ENCODE measurements at places on chromosomes 4 and X.
A peak's percentile ranks its signal among the peaks of the same experiment; 100 is the strongest.

DNA sequence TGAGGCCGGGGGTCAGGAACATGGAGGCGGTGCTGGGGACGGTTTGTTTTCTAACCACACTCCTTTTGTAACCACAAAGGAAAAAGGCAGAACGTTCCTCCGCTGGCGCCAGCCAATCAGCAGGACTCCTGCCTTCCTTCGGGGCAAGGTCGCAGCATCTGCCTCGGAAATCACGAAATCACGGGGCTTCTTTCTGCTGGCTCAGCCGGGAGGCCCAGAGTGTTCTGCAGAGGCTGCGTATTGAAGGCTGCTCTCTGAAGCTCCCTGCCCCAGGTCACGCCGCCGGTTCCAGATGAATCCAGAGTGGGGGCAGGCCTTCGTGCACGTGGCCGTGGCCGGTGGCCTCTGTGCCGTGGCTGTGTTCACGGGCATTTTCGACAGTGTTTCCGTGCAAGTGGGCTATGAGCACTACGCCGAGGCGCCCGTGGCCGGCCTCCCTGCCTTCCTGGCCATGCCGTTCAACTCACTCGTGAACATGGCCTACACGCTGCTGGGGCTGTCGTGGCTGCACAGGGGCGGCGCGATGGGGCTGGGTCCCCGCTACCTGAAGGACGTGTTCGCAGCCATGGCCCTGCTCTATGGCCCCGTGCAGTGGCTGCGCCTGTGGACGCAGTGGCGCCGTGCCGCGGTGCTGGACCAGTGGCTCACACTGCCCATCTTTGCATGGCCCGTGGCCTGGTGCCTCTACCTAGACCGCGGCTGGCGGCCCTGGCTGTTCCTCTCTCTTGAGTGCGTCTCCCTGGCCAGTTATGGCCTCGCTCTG is 9.4 kb downstream of the TMEM187 start:
- H3K4me1 ChIP-seq = peaks cover 16% of the 10 kb centered on the region
- no peak for DNase-seq
- no peaks in the 10 kb centered on the region for H3K27me3 ChIP-seq
- peaks cover 7% of the 10 kb centered on the region for H3K36me3 ChIP-seq
- peak overlapping the region; percentile 20 for H3K27ac ChIP-seq

DNA sequence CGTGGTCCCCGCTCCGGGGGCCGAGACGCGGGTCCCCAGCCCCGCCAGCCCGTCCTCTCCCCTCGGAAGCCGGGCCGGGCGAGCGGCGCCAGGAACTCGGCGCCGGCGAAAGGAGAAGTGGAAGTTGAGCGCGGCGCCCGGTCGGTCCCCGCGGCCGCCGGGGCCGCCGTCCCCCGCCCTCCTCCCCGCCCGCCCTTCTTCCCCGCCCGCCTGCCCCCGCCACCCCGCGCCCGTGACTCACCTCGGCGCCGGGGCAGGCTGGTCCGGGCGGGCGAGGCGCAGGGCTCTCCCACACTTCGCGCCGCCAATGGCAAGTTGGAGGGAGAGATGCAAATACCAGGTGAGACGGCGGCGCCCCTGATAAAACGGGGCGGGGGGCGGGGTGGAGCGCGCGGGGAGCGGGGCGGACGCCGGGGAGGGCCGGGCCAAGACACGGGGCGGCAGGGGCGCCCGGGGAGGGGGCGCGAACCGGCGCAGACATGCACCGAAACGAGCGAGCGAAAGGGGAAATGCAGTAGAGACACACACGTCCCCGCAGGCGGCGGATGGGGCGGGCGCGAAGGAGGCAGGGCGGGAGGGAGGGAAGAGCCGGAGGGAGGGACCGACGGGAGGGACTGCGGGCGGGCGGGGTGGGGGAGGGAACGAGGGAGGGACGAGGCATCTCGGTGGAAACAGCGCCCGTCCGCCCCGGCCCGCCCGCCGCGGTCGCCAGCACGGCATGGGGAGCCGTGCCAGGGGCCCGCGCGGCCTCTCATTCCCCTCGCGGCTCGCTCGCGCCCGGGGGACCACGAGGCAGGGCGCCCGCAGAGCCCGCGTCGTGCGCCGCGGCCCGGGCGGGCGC is at the start of gene ELF4:
Gene ELF4 (minus strand): TSS at position 119 of the 841 bp plus-strand sequence. CDS start 29,167 bp downstream, outside the sequence.
- H3K4me3 ChIP-seq = peak within 1 kb of the TSS; percentile 88
- no peaks in the 10 kb centered on the region for H3K36me3 ChIP-seq
- DNase-seq = no peak
- H3K4me1 ChIP-seq = peaks cover 47% of the 10 kb centered on the region

GRCh38 chrX:130179579-130180215 is 7.9 kb downstream of the RAB33A start:
- no peaks in the 10 kb centered on the region for H3K36me3 ChIP-seq
- DNase-seq = no peak
- no peak overlapping the region for H3K4me3 ChIP-seq

DNA sequence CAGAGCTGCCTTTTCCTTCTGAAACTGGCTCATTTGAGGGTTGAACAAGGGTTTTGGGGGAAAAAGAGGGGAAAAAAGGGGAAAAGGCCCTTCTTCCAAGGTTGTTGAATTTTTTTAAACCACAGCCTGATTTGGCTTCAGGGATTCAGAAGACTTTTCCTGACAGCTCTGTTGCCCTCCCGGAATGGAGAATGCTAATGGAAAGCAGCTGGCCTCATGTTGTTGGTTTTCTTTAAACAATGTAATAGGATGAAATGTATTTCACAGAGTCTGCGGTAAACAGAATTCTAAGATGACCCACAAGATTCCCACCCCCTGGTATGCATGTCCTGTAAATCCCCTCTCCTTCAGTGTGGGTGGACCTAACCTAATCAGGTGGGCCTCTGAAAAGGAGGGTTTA is 3.3 kb upstream of the KIAA1210 start:
- H3K4me1 ChIP-seq = no peaks in the 10 kb centered on the region
- no peak overlapping the region for H3K27ac ChIP-seq
- DNase-seq = no peak
- no peaks in the 10 kb centered on the region for H3K36me3 ChIP-seq
- peaks cover 8% of the 10 kb centered on the region for H3K27me3 ChIP-seq
- H3K4me3 ChIP-seq = no peak overlapping the region

- no peaks in the 10 kb centered on the region for H3K27me3 ChIP-seq
- peaks cover 8% of the 10 kb centered on the region for H3K36me3 ChIP-seq
- no peak for DNase-seq
- H3K4me3 ChIP-seq = no peak overlapping the region
- H3K4me1 ChIP-seq = peaks cover 22% of the 10 kb centered on the region
Measured at GRCh38 chr4:175290401-175290800, 372.2 kb downstream of the ADAM29 start.

DNA sequence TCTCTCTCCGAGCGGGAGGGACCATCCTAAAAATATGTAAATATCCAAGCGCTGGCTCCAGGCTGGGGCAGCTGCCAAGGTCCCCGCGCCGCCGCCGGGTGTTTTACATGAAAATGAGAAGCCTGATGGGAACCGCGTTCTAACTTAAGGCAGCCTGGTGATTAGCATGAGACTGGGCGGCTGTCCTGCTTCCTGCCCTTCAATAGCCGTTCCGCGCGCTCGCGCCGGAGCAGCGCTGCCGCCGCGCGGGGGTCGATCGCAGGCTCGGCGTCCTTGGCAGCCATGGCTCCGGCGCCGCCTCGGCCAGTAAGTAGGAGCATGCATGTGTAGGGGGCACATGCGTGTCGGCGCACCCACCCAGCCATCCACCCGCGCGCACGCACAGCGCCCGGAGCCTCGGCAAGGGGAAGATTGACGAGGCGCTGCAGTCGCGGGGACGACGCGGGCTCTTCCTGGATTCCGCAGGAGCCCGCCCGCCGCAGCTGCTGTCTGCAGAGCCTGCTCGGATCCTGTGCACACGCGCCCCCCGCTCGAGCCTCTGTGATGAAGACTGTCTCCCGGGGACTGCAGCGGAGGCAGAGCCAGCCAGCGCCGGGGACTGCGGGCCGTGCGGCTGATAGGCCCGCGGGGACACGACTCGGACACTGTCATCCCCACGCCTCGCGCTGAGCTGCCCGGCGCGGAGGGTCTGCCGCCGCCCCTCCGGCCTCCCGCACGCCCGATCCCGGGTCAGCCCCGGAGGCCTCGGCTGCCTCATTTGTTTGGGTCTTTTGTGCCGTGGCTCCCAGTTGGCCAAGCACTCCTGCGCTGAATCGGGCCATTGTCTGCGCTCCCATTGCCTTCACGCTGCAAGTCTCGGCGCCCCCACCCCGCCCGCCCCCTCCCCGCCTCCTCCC is 734 bp downstream of the STOX2 start:
- no peak overlapping the region for H3K27ac ChIP-seq
- H3K4me3 ChIP-seq = peak overlapping the region; percentile 74
- H3K4me1 ChIP-seq = peaks cover 9% of the 10 kb centered on the region
- peaks cover 66% of the 10 kb centered on the region for H3K27me3 ChIP-seq
- DNase-seq = no peak

DNA sequence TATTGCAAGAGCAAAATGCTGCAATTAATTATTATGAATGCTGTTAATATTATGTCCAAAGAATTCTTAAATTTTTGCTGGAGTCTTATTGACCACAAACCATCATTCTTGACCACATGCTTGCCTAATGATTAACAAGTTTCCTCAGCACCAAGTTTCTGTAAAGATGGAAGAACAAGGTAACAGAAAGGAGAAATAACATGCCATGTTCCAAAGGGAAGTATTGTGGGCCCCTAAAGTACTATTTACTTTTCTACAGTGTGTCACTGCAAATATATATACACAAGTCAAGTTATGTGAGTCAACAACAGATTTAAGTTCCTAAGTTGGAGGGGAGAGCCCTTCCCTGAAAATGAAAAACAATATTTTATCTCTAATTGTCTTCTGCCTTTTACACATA is 20.6 kb downstream of the FAM47E start:
- H3K27ac ChIP-seq = no peak overlapping the region
- DNase-seq = no peak
- H3K36me3 ChIP-seq = no peaks in the 10 kb centered on the region
- H3K4me3 ChIP-seq = no peak overlapping the region
- no peaks in the 10 kb centered on the region for H3K4me1 ChIP-seq

DNA sequence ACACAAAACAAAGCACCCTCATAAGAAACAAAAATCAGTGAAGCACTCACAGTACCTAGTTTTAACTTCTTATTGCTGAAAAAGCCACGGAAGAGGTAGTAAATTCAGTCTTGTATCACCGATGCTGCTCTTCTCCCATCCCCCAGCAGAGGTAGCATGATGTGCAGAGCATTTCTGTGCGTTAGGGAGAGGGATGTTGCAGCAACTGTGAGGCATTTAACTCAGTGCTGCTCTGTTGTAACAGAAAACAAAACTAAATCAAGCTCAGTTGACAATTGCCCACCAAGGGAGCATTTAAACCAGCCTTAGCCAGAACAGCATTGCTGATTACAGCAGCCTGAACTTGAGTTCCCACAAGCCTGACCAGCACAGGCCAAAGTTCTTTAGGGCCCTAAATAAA is 1279.7 kb upstream of the ADGRL3 start:
- no peak overlapping the region for H3K4me3 ChIP-seq
- no peaks in the 10 kb centered on the region for H3K4me1 ChIP-seq
- no peak overlapping the region for H3K27ac ChIP-seq
- peaks cover 11% of the 10 kb centered on the region for H3K27me3 ChIP-seq
- DNase-seq = no peak

GRCh38 chrX:109934434-109934833 is 68.5 kb upstream of the TMEM164 start:
- DNase-seq = no peak
- no peaks in the 10 kb centered on the region for H3K36me3 ChIP-seq
- peaks cover 43% of the 10 kb centered on the region for H3K27me3 ChIP-seq
- no peak overlapping the region for H3K27ac ChIP-seq
- H3K4me1 ChIP-seq = no peaks in the 10 kb centered on the region

DNA sequence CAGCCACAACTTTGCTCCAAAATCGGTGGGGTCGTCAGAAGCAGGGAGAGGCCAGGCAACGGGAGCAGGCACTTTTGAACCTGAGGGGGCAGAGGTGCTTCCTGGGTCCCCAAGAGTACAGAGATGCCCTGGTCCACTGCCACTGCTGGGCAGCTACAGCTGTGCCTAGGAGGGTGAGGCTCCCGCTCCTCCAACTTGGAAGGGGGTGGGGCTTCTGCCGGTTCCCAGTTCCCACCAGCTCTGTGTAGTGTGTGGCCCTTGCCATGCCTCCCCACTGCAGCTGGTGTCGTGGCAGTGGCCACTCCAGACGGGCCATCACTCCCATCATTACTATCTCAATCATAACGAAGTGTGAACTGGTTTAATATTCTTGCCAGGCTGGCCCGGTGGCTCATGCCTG is 1496.3 kb downstream of the PCDH7 start:
- no peaks in the 10 kb centered on the region for H3K27me3 ChIP-seq
- H3K4me3 ChIP-seq = no peak overlapping the region
- H3K27ac ChIP-seq = no peak overlapping the region
- DNase-seq = no peak

DNA sequence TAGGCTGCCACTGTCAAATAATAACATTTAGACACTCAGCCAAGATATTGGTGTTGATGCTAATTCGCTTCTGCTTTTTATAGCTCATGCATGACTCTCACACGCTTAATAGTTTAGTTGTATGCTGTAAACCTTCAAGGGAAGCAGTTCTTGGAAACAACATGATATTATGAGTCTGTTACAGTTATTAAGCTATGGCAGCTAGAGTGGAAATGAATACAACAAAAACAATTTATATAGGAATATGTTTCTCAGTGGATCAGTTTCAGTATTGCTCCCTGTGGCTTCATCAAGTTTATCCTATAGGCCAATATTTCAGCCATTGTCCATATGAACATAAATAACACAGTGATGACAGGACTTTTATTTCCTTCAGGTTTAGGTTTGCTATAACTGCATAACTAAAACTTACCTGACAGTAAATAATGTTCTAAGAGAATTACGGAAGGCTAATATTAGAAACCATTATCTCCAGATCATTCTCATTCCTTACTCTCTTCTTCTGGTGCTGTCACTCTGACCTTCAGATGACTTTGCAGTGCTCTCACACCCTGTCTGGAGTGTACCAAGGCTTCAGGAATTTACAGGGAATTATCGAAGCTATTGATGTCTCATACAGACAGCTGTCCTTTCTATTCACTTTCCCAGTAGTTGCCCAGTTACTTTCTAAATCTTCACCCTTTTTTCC is 555.0 kb downstream of the ANKRD50 start:
- no peak overlapping the region for H3K27ac ChIP-seq
- H3K4me3 ChIP-seq = no peak overlapping the region
- H3K27me3 ChIP-seq = no peaks in the 10 kb centered on the region
- H3K36me3 ChIP-seq = peaks cover 2% of the 10 kb centered on the region
- H3K4me1 ChIP-seq = peaks cover 5% of the 10 kb centered on the region
- DNase-seq = no peak

- no peak overlapping the region for H3K27ac ChIP-seq
- H3K27me3 ChIP-seq = no peaks in the 10 kb centered on the region
- no peaks in the 10 kb centered on the region for H3K36me3 ChIP-seq
- H3K4me1 ChIP-seq = peaks cover 29% of the 10 kb centered on the region
- no peak overlapping the region for H3K4me3 ChIP-seq
Measured at GRCh38 chr4:76626686-76627465, 191.8 kb downstream of the SHROOM3 start.
